ENCODE measurements at places on chromosomes 4 and X. TPM values are rescaled to one million over a fixed set of nuclear protein-coding genes. Genes with fewer than 3 reads are reported as not detected.

CT45A10 gene
- not detected for total RNA-seq

PLXNB3 gene
- 0.40 TPM for total RNA-seq

MED28 gene
- total RNA-seq = 60.2 TPM

SSX2 gene
- 0.23 TPM for total RNA-seq

DNA sequence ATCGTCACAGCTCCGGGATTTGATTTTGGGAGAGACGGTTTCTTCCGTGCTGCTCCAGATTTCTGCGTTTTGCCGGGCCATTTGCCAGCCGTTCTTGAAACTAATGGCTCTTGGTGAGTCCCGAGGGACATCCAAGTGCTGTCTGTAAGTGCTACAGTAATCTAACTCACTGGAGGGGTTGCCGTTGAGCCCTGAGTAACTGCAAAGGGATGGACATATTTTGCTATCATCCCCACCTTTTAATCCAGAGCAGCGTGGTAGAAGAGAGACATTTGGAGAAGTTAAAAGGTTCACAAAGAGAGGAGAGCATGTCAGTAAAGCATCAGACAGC is 88.9 kb upstream of the PDLIM3 start:
- no peak for DNase-seq

- no peak for DNase-seq
Observed at GRCh38 chr4:3192188-3192587, 56.8 kb upstream of the MSANTD1 start.

DNA sequence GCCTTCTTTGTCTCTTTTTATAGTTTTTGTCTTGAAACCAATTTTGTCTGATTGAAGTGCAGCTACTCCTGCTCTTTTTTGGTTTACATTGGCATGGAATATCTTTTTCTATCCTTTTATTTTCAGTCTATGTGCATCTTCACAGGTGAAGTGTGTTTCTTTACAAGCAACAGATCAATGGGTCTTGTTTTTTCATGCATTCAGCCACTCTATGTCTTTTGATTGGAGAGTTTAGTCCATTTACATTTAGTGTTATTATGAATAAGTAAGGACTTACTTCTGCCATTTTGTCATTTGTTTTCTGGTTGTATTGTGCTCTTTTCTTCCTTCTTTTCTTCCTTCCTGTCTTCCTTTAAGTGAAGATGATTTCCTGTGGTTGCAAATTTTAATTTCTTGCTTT is 224.4 kb downstream of the SLC39A8 start:
- no peak for DNase-seq

GRCh38 chrX:15336023-15336413 is 695 bp upstream of the PIGA start:
- DNase-seq = peak; percentile 19

GRCh38 chr4:122195718-122196117 is 43.6 kb downstream of the BLTP1 start:
- no peak for DNase-seq

DNA sequence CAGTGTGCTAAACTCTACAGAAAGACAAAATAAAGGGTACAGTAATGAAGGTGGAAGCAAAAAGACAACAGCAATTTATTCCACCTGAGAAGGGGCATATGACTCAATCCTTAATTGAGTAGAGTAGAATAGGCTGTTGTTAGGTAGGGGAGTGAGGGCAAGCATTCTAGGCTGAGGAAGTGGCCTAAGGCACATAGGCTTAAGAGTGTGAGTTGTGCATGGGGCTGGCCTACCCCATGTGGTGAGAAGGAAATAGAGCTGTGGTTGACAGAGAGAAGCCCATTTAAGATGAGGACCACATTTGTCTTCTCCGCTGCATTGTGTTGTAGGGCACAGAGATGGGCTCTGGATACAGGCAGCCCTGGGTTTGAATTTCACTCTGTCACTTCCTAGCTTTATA is 3.4 kb upstream of the ZCCHC18 start:
- no peak for DNase-seq

GRCh38 chr4:180947425-180947824 is 1295.8 kb upstream of the TENM3 start:
- no peak for DNase-seq

- DNase-seq = no peak
Observed at GRCh38 chrX:114015966-114016365, 567.9 kb upstream of the HTR2C start.

DNA sequence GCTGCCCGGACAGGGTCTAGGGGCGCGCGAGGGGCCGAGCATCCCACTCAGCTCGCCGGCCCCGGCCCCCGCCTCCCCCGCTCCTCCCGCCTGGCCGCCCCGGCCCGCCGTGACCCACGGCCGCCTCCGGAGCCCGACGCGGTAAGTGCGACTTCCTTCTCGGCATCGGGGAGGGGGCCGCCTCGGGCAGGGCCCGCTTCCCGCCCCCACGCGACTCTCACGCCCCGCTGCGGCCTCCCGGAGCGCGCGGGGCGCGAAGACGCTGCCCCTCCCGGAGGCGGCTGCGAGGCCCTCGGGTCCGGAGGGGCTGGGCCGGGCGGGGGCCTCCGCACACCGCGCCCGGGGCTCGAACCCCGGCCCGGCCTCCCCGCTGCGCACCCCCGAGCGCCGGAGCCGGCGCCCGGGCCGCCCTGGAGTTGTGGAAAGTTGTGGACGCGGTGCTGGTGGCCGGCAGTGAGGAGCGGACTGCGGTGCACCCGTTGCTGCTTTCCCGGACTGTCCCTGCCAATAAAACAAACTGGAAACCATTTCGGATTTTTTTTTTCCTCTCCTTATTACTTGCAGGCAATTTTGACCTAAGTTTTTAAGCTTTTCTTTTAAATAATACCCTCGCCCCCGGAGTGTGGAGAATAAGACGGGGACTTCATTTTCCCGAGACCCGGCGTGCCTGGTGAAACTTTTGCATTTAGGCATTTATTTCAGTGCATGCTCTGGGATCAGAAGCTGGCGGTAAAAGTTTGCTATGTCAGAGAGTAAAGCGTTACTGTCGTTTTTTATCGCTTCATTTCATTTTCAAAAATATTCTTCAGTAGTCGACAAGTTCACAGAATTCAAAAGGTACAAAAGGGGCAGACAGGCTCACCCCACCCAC is 13.0 kb upstream of the TMEM156 start:
- peak; percentile 29 for DNase-seq

- no peak for DNase-seq
Observed at GRCh38 chr4:162644346-162644745, 480.5 kb upstream of the FSTL5 start.

- DNase-seq = no peak
Observed at GRCh38 chrX:38278682-38279081, 48.6 kb downstream of the RPGR start.
